Astrocyte of the cerebellum (primary cell): ENCODE measurements at places on chromosomes 2 and 18.

DNA sequence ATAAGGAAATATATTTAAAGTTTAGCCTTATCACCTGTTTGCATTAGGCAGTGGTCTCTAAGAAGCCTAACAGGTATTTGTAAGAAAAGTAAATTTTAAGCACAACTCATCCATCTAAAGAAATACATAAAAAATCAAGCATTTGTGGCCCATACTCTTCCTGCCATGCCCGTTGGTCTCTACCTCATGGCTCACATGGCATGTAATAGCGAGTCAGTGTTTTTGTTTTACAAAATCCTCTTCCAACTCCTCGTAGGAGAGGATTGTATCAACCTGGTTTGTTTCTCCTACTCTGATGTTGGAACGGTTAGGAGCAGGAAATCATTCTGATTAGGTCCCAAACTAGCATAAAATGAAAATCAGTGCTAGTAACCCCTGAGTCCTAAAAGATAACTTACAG, 91.8 kb downstream of the FMNL2 start:
- DNase-seq, result no peak

- DNase-seq, result no peak
Observed at GRCh38 chr2:234038076-234038802, 12.3 kb upstream of the SPP2 start.

GRCh38 chr2:11097038-11097720, 58.1 kb upstream of the SLC66A3 start:
- DNase-seq, result no peak

GRCh38 chr2:137964066-137964858, at the start of gene HNMT:
Gene HNMT, plus strand, starts transcription at chr2:137964473. Its CDS starts 19 bp downstream, at chr2:137964492.
- no peak for DNase-seq

- DNase-seq, result no peak
Observed at GRCh38 chr2:191206613-191207471, 38.4 kb upstream of the MYO1B start.

GRCh38 chr2:217843324-217843723, 159.5 kb downstream of the TNS1 start:
- no peak for DNase-seq
